NCI-H774 (cell line): ENCODE measurements at places on chromosomes 7 and 10.
A peak's percentile ranks its signal among the peaks of the same experiment; 100 is the strongest.

GRCh38 chr7:45515346-45515745 is 58.8 kb upstream of the ADCY1 start:
- no peak for DNase-seq

DNA sequence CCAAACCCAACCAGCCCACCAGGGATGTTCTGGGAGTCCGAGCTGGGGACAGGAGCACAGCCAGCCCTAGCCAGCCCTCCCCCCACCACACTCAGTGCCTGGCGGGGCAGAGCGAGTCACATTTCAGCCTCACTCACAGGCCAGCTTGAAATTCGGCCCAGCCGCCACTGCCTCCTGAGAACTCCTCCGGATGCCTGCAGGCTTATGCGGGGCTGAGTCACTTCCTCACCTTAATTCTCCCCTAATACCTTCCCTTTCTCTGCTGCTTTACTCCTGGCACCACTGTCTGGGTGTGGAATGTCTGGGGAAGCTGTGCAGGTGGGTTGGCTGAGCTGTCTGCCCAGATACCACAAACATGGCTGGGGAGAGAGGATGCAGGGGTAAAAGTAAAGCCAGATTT is 22.6 kb upstream of the DLG5 start:
- DNase-seq = no peak

- no peak for DNase-seq
Measured at GRCh38 chr7:157538321-157538720, 201.5 kb downstream of the DNAJB6 start.

GRCh38 chr7:70553364-70553763 is 578.6 kb upstream of the GALNT17 start:
- no peak for DNase-seq

DNA sequence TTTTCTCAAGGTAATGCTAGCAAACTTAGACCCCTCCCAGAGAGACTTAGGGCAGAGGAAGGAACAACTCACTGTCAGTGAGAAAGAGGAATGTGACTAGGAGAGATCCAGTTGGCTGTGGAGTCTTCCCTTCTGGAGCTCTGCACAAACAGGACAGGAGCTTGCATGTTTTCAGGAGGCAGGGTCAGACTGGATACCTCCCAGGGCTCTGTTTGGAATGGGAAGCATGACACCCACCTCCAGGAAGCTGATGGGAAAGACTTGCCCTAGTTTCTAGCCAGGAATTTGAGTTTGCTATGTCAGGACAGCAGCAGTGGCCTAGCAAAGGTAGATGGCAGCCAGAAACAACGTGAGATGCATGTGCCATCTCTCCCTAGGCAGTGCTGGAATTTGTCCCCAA is 40.6 kb downstream of the GHRHR start:
- no peak for DNase-seq

DNA sequence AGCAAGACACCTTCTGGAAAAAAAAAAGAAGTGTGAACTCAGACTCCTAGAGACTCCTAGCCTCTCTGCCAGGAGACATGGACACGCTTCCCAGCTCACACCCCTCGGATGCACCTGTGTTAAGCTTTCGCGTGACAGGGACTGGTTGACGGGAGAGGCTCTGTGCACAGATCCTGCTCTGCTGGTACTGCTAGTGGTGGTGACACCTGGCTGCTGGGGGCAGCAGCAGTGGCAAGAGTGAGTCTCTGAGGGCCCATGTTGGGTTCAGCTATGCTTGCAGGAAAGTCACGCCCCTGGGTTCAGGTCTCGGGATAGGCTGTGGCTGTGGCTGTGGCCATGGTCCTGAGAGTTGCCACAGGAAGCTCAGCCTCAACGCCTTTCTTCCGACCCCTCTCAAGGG is 81.1 kb downstream of the XRCC2 start:
- no peak for DNase-seq

- DNase-seq = no peak
Measured at GRCh38 chr10:89392974-89393373, 551 bp downstream of the IFIT1 start.

DNA sequence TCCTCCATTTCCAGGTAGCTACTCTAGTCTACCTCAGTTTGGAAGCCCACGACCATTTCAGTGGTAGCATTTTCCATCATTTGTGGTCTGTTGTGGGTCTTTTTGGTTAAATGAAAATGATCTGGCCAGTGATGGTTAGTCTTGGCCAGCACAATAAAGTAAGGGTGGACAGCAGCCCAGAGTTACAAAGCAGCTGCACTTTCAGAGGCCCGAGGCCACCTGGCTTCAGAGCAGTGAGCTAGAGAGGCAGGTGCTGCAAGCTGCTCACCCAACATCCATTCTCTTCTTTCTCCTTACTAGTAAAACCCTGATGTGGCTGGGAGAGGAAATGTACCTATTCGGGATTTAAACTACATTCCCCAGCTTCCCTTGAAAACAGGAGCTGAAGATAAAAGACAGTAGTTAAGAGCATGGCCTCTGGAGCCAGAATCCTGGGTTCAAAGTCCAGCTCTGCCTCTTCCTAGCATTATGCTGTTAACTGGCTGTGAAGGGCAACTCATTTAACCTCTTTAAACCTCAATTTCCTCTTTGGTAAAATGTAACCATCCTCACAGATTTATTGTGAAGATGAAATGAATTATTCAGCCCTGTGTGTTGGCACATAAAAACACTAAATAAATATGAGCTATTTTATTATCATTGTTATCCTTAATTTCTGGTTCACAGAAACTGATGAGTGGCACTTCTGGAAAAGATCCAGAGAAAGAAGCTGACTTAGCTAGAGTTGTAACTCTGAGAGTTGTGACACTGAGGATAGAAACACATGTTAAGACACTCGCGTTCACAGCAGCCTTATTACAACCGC is 517.4 kb downstream of the PARD3 start:
- DNase-seq = peak; percentile 22

DNA sequence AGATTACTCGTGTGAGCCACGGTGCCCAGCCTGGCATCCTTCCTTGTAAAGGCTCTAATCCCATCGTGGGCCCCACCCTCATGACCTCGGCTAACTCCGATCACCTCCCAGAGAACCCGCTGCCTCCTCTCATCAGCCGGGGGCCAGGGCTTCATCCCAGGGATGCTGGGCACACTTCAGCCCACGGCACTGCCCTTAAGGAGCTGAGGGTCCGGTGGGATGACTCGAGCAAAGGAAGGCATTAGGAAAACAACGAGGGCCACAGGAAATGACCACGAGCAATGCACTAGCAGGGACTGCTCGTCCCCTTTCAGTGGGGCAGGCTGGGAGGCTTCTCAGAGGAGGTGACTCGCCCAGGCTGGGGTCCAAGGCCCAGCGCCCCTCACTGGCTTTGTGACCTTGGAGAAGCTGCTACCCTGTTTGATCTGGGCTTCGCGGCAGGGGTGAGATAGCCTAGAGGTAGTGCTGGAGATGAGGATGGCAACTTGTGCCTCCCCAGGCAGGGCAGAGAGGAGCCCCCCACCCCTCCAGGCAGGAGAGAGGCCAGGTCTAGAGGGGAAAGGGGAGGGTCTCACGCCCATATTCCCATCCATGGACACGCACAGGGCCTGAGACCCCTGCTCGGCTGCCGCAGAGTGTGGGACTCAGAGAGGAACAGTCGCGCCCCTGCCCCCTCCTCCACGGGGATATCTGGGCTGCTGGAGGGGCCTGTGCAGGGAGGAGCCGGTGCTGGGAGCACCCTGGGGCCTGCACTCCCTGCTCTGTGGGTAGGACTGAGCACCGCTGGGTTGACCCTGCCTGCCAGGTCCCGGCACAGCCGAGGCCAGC is 26.8 kb downstream of the ELFN1 start:
- DNase-seq = no peak

GRCh38 chr10:132546567-132547420 is 9.2 kb downstream of the INPP5A start:
- no peak for DNase-seq

DNA sequence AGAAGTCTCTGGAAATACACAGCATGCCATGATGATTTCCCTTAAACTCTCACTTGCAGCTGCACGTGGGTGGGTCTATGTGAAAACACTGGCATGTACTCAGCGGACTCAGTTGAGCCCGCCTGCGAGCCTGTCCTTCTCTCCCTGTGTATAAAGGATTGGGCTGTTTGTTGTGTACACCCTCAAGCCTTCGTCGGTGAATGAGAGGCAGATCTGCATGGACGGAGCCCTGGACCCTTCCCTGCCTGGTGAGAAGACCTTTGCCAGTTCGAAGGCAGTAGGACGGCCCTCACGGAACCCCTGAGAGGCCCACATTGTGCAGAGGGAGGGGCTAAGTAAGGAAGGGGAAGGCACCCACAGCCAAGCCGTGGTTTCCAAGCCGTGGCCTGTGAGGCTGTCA is 121.2 kb downstream of the WDFY4 start:
- DNase-seq = no peak

DNA sequence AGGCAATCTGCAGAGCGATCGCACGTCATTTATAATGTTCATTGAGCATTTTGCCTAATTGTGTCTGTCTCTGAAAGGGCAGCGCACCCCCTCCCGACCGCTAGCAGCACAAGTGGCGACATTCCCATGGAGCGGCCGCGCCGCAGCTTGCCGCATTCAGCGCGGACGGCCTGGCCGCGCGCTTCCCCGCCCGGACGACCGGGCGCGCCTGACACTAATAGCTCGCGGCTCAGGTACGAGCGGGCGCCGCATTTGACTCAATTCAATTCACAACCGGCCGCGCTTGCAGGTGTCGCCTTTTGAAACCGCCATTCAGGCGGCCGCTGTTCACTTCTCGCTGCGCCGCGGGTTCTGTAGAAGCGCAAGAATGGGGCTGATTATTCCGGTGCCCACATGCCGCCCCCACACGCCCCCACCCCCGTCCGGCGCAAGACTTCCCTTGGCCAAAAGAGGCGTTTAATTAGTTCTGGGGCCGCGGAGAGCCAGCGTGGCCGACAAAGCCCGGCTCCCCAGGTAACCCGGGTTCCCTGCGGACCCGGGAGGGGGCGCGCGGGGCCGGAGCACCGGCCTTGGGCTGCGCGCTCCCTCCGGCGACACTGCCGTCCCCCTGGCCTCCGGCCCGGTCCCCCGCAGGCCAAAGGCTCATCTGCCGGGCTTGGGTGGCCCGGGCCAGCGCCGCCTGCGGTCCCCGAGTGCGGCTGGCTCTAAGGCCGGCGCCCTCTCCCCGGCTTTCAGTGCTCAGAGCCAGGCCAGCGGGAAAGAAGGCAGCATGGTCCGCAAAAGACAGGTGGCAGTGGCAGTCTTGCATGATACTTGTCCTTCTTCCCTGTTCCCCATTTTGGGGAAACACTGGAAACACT is 18.7 kb upstream of the PTF1A start:
- DNase-seq = no peak

- no peak for DNase-seq
Measured at GRCh38 chr10:101032637-101033224, 1.7 kb downstream of the SFXN3 start.

DNA sequence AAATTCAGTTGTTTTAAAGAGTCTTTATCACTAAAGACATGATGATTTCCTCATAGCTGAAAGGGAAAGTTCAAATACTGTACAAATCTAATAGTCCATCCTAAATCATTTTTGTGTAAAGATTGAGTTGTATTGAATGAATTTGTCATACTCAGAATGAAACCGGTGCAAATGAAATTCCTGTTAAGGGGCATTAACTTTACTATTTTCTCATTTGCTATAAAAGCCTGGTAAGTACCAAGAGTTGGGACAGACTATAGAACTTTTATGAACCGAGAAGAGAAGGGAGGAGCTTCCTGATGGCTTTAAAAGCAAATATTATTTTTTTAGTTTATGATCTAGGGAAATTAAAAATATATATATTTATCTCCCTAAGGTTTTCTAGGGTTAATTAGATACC is 260.0 kb upstream of the AKR1E2 start:
- no peak for DNase-seq

GRCh38 chr10:110355141-110355831 is 50.6 kb upstream of the SMNDC1 start:
- DNase-seq = no peak

GRCh38 chr10:110395350-110396283 is 90.9 kb upstream of the SMNDC1 start:
- no peak for DNase-seq

DNA sequence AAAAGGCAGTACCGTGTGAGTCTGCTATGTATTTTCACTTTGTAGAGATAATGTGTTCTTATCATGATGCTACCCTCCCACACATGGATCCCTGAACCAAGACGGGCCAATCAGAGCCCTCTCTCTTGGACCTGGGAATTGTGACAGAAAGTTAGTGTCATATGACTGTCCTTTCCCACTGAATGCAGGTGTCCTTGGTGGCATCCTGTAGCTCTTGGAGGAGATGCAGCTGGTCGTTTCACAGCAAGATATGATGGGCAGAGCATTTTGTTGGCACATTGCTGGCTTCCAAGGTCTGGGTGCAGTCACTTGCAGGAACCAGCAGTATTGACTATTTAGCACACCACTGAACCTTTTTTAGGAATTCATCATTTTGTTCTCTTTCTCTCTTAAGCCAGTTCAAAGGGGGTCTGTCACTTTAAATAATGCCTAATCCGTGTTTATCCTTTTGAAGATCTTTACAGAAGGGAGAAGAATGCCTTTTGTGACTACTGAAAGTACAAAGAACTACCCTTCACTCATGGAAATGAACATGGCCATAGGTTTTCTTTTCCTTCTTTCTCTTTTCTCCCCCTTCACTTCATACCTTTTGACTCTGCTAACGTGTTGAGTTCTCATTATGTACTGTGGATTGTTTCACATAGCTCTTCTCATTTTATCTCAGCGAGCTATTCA is 125.1 kb downstream of the PLXDC2 start:
- no peak for DNase-seq

DNA sequence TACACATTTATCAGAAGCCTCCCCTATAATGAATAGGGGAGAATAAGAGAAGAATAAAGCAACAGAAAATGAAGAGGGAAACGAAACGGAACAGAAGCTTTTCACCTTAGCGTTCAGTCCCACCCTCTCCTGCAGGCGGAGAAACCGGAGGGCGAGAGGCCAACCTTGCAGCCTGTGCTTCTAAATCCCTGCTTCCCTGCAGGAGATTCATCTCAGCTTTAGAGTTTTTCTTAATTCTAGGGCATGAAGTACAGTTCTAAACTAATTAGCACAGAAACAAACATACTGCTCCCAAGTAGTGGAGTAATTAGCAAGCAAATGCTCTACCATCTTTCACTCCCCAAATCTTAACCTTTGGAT is 107.2 kb downstream of the CUBN start:
- DNase-seq = no peak

DNA sequence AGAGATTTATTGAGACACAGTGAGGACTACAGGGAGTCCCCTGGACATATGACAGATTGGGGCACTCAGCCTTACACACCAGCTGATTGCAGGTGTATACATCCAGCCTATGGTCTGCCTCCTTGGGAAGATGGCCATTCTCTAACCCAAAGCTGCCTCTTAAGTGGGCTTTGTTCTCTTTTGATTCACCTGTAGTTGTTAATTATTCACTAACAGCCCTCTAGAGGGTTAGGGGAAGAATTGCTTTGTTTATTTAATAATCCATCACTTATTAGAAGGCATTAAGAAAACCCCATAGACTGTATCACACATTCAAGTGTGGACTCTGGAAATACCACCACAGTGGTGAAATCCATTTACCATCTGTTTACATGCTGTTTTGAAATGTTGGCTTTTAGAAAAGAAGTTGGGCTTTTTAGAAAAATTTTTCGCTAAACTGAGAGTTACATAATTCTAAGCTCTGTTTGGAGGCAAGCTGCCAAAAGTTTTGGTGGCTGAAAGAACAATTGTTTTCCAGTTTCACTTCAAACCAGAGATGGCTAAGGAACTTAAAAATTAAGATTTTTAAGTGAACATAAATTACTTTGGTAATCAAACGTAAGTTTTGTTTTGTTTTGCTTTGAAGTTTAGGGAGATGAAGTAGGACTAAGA is 379.1 kb downstream of the ADRA2A start:
- DNase-seq = no peak

GRCh38 chr10:7507887-7508726 is 97.3 kb upstream of the SFMBT2 start:
- DNase-seq = no peak

- no peak for DNase-seq
Measured at GRCh38 chr10:121276046-121276445, 322.2 kb downstream of the FGFR2 start.

GRCh38 chr7:27251136-27251651 is 8.6 kb downstream of the EVX1 start:
- DNase-seq = no peak
